NK-92 treated with Interleukin-12 subunit alpha and Interleukin-12 subunit beta, amount 100 ng/mL, for 24 hours (cell line): ENCODE measurements at places on chromosomes 12 and 14.
A peak's percentile ranks its signal among the peaks of the same experiment; 100 is the strongest.

DNA sequence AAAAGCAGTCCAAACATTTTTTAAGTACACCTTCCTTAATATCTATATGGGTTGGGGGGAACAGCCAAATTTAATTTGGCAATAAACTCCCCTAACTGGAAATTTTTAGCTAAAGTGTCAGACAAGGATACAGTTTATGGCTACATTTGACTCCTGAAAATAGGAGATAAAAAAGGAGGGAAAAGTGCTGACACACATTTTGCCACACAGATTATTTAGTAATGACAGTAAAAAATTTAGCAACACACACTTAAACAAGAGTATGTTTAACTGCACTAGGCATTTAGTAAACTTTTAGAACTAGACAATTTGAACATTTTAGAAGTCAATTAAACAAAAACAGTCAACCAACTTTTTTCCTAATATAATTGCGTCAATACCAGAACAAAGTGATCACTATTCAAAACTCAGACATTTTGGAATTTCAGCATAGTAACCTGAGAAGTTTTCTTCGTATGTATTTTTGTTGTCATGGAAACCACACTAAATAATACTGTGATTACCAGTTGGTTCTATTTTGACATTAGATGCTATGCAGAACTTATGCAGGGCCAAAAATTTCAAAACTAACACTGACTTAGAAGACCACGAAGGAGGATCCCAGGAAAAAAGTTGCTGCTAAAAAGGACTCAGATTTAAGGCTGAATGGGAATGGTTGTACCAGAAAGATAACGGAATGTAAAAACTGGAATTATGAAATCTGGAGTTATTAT is 13.4 kb downstream of the GMFB start:
- DNase-seq: no peak

DNA sequence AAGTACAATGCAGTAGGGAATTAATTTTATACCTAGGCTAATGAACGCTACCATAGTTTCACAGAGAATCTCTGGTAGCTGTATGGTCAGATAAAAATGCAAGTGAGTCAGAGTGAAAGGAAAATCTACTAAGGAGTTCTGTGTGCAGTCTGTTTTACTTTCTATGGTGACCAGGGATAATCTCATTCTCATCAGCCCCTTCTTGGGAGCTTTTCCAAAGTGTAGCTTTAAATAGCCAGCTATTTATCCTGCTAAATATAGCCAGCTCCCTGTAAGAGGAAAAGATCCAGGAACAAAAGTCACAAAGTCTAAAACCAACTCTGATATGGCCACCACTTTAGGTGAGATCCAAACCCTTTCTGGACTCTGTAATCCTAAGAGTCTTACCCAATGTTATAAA is 75.5 kb downstream of the TMEM116 start:
- no peak for DNase-seq

DNA sequence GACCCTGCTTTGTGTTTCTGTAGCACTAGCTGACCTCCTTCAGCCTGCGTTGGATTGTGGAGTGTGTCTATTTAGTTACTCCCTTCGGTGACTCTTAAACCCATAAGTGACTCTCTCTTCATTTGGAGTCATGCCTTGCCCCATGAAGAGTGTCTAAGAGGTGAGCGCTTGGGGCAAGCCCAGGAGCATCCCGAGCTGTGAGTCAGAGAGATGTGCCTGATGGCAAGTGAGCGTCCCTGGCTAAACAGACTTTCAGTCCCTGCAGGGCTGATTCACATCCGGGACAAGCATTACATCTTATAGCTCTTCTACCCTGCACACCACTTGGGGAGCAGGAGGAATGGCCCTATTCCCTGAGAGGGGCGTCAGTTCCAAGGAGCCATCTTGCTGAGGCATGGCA is 24.3 kb upstream of the ATF1 start:
- DNase-seq: no peak

GRCh38 chr14:59278111-59278510 is 89.6 kb downstream of the DAAM1 start:
- DNase-seq: no peak

GRCh38 chr14:77104393-77104792 is 6.3 kb downstream of the CIPC start:
- DNase-seq: no peak

DNA sequence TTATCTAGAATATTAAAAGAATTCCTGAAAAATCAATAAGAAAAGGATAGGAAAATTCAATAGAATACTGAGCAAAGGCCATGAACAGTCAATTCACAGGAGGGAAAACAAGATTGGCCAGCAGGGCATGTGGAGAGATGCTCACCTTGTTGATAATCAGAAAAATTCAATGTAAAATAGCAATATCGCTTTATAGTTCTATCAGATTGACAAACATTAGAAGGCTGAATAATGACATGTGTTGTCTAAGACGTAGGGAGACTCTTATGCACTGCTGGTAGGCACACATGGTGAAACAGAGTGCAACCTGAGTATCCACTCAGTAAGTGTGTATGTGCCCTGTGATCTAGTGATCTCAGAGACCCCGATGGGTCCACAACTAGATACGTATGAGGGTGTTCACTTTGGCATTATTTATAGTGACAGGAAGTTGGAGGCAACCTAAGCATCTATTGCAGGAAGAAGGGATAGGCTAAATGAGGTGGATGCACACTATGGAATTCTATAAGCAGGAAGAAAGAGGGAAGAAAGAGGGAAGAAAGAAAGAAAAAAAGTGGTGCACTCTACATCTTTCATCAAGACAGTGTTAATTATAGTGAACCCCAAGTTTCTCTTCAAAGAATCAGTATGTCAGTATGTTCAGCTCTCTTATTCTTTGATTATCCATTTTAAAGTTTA is 3.8 kb upstream of the ANKRD33 start:
- DNase-seq: no peak

- DNase-seq: no peak
Observed at GRCh38 chr14:71754422-71755095, 177.7 kb upstream of the RGS6 start.

DNA sequence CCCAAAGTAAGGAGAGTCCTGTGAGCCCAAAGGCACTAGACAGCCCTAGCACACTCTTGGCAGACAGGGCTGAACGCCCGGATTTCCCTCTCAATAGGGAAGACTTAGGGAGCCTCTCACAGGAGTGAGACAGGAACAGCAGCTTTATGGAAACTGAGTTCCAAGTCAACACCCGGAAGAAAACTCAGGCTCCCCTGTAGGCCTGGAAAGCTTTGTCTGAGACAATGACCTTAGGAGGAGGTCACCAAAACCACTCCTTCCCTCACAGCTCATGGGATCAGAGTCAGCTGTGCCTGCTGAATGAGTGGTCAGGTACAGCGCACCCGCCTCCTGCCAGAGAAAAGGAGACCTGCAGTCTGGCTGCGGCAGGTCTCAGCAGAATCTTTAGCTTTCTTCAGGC is 229.5 kb downstream of the CACNA1C start:
- no peak for DNase-seq

DNA sequence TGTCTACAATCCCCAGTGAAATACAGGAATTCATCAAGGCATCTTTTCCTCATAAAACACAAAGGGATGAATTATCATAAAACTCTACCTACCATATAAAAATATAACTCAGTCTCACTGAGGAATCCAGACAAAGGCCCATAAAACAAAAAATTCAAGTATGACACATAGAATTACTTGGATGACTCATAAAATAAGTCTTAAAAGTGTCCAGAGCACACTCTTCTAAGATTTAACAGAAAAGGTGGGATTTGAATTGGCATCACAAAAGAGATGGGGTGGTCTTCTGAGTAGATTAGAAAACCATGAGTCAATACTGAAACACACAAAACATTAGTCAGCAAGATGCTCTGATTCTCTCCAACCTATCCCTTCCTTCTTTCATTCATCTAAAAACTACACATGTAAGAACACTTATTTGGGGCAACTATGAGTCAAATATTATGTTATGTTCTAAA is 202.7 kb upstream of the GARIN6 start:
- DNase-seq: no peak

GRCh38 chr12:25417071-25417470 is 136.0 kb downstream of the LMNTD1 start:
- no peak for DNase-seq

- DNase-seq: no peak
Observed at GRCh38 chr12:128549601-128550218, 274.0 kb downstream of the SLC15A4 start.

DNA sequence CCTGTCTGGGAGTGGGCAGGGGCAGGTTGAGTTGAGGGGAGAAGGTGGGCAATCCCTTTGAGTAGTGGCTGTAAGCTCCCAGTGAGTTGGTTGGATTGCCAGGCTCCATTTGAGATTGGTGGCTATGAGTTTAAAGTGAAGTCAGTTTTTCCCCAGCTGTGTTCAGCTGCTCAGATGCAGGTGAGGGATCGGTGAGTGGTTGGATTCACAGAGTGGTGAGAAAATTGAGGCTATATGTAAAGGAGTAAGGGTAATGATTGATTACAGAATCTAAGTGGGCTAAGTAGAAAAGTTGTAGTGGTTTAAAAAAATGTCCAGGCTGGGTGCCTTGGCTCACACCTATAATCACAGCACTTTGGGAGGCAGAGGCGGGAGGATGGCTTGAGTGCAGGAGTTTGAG is 68.6 kb downstream of the GLRX5 start:
- DNase-seq: no peak

DNA sequence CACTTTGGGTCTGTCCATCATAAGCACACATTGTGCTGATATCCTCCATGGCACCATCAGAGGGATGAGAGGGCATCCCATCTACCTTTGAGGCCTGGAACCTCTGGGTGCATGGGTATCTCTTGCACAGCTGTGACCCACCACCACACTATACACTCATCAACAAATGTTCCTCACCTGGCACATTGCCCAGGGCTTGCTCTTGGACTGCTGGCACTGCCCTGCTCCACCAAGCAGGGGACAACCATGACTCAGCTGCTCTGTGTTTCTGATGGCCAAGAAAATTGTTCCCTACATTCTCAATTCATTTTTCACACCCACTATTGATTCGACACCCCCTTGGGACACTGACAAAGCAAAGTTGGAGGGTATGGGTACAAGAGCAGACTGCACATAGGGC is 155.5 kb downstream of the PTPRO start:
- no peak for DNase-seq

- no peak for DNase-seq
Observed at GRCh38 chr12:90404071-90404470, 550.9 kb downstream of the CCER1 start.

GRCh38 chr14:55336691-55337090 is 65.5 kb downstream of the FBXO34 start:
- peak; percentile 7 for DNase-seq
